Upper lobe of left lung (tissue), 6 donors: ENCODE measurements at places on chromosomes 2 and 18. TPM values are rescaled to one million over a fixed set of nuclear protein-coding genes. Genes with fewer than 3 reads are reported as not detected.

DNA sequence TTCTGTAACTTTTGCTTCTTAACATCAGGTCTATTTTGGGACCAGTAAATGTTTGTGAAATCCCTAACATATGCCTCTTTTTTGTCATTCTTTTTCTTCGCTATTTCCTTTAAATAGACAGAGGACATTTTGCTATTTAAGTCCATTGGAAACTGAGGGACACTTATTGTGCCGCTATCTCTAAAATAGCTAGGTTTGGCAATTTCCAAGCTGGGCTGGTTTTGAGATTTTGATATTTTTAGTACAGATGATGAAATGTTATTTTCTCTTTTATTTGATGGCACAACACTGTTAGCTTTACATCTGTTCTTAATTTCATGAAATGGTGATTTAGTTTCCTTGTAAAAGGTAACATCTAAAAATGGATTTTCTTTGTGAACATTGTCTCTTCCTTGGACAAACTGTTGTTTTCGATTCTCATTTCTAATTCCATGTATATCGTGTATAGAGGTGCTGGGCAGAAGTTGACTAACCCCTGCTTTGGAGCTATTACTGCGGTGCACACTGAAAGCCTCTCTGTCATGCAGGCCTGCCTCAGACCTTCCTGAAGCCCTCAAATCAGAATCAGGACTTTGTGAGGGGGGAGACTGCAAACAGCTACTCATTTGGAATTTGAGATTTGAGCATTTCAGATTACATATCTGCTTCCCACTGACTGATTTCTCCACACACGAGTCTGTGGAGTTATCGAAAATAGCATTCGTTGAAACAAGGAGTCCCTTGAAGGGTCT lies 594 bp downstream of the RAD51AP2 start:
- H3K27ac ChIP-seq = no peak overlapping the region
- H3K4me1 ChIP-seq = no peaks in the 10 kb centered on the region
- DNase-seq = no peak

The PARD6G gene
- total RNA-seq = 5.6 TPM

DNA sequence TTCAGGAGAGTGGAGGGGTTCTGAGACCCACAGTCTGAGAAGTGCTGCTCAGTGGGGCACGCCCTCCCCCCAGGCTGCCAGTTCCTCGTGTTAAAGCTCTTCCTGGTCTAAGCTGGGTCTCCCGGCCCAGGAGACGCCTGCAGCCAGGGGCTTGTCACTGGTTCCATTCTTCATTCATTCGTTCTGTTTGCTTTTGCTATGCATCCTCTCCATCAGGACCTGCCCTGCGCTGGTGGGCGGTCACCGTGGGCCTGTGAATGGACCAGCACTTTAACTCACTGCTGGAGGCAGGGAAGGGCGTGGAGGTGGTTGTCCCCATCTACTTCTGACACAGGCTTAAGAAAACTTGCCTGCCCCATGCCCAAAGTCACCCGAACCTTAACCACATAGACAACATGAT lies 272.8 kb upstream of the HDAC4 start:
- no peak overlapping the region for H3K4me3 ChIP-seq
- no peak for DNase-seq

The SFTPB gene
- total RNA-seq = 39,298 TPM

DNA sequence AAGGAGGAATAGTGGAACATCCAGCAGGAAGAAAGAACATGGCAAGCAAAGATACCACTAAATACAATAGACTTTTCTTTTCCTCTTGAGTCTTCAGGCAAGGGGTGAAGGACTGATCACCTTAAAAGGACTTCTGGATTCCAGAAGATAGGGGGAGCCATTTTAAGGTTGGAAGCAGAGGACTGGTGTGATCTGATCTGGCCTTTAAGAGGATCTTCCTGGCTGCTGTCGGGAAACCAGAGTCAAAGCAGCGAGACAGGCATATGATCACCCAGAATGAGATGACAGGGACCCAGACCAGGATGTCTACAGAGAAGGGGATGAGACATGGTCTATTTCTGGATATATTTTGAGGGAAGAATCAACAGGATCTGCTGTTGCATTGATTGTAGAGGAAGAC lies 558.0 kb downstream of the STK39 start:
- H3K27me3 ChIP-seq = no peaks in the 10 kb centered on the region
- H3K36me3 ChIP-seq = no peaks in the 10 kb centered on the region
- no peak overlapping the region for H3K27ac ChIP-seq
- no peak overlapping the region for H3K4me3 ChIP-seq
- DNase-seq = no peak
